Activated CD4-positive, alpha-beta T cell treated with anti-CD3 and anti-CD28 coated beads, Interleukin-2, amount 10 ng/mL, durations not matched to agents 7 days and 5 days (primary cell): ENCODE measurements at places on chromosomes 7 and 10. TPM values are rescaled to one million over a fixed set of nuclear protein-coding genes. Genes with fewer than 3 reads are reported as not detected.

Gene C10orf53
- not detected for total RNA-seq

Gene MKX
- not detected for total RNA-seq

Gene GALNT17
- total RNA-seq = not detected

Gene KCND2
- not detected for total RNA-seq

Gene TDRD1
- 0.10 TPM for total RNA-seq

Gene CLDN3
- not detected for total RNA-seq

Gene TRIM4
- total RNA-seq = 33.3 TPM

Gene ZNF862
- total RNA-seq = 35.8 TPM

Gene NPY
- total RNA-seq = not detected

Gene ATG9B
- total RNA-seq = 12.3 TPM

Gene CALML5
- total RNA-seq = not detected

Gene STRIP2
- total RNA-seq = 12.1 TPM

Gene MKLN1
- 40.1 TPM for total RNA-seq

Gene LBX1
- total RNA-seq = not detected

Gene ZP3
- total RNA-seq = 1.1 TPM

Gene PCLO
- total RNA-seq = not detected

Gene SLC26A5
- not detected for total RNA-seq

Gene OR13A1
- total RNA-seq = 0.10 TPM

Gene PNLIP
- not detected for total RNA-seq

Gene MYOZ1
- not detected for total RNA-seq

Gene LOXL4
- total RNA-seq = not detected

Gene ZFYVE27
- total RNA-seq = 23.9 TPM

Gene TRPV6
- not detected for total RNA-seq

Gene ELOVL3
- total RNA-seq = not detected

Gene UNCX
- not detected for total RNA-seq

Gene PMS2
- total RNA-seq = 24.6 TPM

Gene MMS19
- total RNA-seq = 64.7 TPM

Gene CUL1
- total RNA-seq = 57.8 TPM

Gene CYP2W1
- total RNA-seq = not detected

Gene IL2RA
- total RNA-seq = 124 TPM

Gene LEP
- total RNA-seq = not detected

Gene PIK3AP1
- total RNA-seq = 1.1 TPM

Gene HOXA2
- total RNA-seq = not detected

Gene VAX1
- total RNA-seq = not detected

Gene BAMBI
- total RNA-seq = not detected

Gene ACTL6B
- total RNA-seq = not detected
